ENCODE measurements at places on chromosomes 3 and 15.

- no peak for DNase-seq
These were observed 37.7 kb downstream of the ABHD17C start for GRCh38 chr15:80732818-80733217.

DNA sequence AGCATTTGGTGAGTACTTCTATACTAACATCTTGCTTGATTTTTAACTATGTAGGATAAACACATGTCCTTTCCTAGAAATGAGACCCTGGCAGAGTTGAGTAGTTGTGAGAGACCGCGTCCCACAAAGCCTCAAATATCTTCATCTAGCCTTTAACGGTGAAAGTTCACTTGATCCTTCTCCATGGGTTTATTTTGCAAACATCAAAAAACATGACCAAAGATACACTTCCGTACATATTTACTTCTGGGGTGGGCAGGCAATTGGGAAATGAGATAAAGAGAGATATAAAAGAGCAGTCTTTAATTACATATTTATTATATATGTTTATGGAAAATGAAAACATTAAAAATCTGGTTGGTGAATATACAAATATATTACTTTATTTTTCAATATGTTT lies 5.2 kb upstream of the KAT2B start:
- DNase-seq: no peak

- no peak for DNase-seq
These were observed 182.1 kb downstream of the CLSTN2 start for GRCh38 chr3:140117096-140117526.

- DNase-seq: no peak
These were observed 4.2 kb downstream of the PAQR5 start for GRCh38 chr15:69302929-69303328.

GRCh38 chr3:119433613-119434325 lies 29.6 kb downstream of the TMEM39A start:
- no peak for DNase-seq

DNA sequence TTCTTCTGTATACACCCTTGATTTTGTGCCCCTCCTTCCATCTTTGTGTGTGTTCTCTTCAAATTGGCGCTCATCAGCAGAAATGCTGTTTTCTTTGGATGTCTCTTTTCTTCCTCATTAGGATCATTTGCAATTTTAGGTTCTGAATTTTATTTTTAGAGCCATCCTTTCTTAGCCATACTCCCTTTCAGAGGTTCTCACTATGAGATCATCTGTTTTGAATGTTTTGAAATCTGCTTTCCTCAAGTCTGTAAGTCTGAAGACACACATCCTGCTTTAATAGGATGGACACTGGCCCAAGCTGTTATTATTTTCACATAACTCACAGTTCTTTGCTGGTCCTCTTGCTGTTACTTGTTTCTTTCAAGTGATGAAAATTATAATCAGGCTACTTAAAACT lies 124.8 kb downstream of the BDH1 start:
- DNase-seq: peak; percentile 70

DNA sequence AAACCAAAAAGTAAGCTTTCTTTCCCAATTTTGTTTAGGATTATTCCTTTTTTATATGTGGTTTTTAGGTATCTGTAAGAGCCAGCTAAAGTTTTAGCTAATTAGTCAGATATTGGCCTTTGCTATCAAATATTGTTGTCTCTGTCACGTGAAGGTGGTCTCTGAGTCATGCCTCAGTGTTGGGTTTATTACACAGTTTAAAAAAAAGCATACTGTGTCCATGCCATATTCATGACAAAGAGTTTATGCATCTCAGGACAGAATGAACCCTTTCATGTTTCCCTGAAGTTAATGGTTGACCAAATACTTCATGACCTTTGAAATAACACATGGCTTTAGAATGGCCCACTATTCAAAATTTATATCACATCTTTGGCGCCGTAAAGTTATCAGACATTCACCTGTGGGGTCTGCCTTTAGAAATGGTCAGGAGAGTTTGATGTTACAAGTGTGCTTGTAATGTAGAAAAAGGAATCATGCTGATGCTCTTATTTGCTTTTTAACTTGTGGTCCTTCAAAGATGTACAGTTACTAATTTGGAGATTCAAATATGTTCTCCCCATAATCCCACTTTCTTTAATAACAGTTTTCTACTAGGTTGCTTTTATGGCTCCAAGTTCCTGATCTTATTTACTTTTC lies 101.5 kb downstream of the MYRIP start:
- no peak for DNase-seq

DNA sequence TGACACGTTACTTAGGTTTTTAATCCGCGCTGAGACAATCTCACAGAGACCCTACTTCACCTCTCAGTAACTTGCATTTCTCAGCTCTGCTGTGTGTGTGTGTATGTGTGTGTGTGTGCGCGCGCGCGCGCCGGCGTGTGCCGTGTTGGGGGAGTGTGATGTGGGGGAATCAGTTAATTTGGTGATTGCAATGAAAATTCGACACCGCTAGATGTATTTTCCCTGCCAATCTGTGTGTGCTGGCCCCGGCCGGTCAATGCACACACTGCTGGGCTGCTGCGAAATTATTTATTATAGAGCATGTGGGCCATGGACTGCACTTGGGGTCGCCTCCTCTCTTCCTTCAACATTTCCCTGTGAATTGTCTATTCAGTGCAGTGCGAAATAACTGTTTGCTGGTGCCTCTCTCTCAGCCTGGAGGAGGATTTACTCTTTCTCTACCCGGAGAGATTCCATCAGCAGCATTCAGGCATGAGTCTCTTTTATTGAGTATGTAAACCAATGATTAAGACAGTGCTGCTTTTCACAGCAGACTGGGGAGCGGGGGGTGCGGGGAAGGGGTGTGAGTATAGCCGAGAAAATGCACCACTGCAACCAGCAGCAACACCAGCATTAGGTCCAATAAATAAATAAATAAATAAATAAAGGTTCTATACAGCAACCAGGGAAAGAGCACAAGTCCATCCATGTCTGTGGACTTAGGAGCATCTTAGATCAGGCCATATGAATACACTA lies 2.9 kb downstream of the CADM2 start:
- no peak for DNase-seq

DNA sequence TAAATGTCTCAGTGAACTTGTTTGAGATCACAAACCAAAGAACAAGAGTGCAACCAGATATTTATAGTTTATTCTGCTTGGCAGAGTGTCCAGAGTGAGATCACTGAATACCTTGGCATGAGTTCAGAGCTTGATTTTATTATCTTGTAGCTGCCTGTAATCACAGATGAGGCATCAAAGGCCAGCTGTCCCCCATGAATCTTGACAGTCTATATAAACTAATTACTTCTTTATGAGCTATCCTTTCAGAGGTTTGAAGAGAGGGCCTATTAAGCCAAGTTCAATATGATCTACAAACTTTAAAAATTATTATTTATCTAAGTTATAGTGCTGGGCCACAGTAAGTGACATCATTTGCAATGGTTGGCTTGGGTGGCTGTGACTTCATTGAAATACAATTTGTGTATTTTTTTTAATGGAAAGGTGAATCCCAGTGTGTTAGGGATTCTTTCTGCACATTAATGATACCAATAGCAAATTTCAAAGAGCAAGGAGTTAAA lies 251.5 kb downstream of the CLSTN2 start:
- DNase-seq: no peak

DNA sequence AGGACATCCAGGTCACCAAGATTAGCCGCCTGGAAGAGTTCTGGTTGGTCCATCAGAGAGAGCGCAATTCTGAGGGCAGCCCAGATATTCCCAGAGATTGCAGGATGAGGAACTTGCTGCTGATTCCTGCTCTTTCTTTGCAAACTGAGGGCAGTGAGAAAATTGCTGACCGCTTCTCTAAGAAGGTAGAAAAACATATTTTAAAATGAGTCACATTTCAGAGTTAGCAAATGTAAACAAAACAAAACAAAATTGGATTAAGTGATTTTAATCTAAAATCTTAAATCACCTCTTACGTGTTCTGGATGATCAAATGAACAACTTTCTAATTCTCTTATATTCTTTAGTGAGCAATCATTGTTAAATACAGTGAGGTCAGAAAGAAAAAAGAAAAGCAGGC lies 149.0 kb downstream of the USP13 start:
- no peak for DNase-seq

DNA sequence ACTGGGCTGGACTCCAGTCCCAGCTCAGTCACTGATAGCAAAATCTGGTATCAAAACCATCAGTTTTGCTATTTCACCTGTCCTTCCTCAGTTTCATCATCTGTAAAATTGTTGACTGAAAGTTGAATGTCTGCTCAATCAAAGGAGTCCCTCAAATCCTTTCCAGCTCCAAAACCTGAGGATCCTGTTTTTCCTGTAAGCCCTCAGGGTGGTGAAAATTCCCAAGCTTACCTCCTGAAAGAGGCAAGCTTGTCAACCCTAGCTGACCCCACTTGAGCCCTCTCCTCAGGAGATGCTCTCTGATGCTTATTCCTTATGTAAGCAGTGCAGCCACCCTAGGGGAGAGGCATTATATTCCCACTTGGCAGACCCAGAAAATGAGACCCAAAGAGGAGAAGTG lies 82.6 kb downstream of the HMG20A start:
- no peak for DNase-seq

DNA sequence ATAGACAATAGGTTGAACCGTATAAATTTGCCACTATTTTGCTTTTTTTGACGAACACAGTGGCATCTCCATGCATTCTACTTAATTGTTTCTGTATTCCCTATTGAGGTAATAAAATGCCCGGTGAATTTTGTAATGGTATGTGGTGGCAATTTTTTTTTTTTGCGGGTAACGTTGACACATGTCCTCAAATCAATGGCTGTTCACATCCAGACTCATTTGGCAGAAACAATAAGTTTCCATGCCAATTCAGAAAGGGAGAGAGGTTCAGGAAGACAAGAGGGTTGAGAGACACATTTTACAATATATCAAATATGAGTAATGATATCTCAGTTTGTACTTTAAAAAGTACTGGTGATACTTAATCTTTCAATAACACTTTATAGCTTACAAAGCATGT lies 463.9 kb downstream of the WDR72 start:
- DNase-seq: no peak

DNA sequence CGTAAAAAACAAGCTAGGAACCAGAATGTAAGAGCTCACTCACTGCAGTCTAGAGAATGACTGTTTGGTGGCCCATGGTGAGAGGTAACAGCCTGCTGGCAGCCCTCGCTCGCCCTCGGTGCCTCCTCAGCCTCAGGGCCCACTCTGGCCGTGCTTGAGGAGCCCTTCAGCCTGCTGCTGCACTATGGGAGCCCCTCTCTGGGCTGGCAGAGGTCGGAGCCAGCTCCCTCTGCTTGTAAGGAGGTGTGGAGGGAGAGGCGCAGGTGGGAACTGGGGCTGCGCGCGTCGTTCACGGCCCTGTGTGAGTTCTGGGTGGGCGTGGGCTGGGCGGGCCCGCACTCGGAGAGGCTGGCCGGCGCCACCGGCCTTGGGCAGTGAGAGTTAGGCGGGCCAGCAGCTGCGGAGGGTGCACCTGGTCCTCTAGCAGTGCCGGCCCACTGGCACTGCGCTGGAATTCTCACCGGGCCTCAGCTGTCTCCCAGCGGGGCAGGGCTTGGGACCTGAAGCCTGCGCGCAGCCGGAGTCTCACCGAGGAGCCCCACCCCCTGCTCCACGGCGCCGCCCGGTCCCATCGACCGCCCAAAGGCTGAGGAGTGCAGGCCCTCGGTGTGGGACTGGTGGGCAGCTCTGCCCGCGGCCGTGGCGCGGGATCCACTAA lies 420.6 kb downstream of the RBMS3 start:
- DNase-seq: no peak

DNA sequence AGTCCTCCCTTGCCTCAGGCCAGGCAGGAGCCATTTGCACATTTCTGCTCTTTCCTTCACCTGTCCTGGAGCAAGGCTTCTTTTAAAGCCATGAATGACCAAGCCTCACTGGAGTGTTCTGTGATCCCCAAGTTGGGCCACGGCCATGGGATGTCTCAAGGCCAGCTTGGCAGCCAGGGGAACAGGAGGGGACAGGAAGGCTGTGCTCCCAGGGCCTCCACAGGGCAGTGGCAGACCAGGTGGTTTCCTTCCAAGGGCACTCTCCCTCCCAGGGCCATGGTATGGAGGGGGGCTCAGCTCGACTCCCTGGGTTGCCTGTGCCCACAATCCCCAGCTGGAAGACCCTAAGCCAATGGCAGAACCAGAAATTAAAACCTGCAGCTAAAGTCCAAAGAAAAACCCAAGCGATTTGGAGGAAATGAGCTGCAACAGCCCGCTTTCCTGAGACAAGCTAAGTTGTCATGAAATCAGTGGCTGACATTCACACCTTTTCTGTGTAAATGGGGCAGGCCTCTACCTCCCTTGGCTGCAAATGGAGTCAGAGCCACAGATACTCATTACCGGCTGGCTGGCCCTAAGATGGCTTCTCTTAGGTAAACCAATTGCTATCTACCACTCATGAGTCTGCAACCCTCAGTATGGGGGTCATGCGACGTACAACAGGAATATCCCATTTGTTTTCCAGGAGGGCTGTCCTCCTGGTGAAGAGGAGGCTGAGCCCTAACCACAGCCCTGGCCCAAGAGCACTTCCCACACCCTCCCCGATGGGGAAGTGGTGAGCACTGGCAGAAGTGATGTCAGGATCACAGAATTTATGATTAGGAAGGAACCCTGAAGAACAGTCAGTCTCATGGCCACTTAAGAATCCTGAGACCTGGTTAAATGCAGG lies 83.3 kb downstream of the SNRK start:
- DNase-seq: no peak

GRCh38 chr3:119635719-119636118 lies 24.7 kb downstream of the POPDC2 start:
- no peak for DNase-seq

DNA sequence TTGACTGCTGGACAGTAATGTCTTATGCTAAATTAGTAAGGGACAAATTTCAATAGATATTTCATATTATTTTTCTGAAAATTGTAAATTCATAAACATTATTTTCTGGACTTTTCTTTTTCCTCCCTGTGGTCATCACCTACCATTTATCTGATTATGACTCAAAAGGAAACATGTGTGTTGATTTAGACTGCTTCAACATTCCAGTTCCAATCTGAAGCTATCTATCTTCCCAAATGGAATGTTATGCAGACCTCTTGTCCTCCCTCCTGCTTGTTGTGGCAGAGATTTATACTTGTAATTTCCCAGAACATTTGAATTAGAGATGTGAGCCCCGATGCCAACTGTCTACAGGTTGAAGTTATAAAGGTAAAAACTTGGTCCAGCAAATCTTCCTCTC lies 803.4 kb downstream of the TUSC7 start:
- DNase-seq: no peak
